ENCODE measurements at places on chromosomes 4 and X.

DNA sequence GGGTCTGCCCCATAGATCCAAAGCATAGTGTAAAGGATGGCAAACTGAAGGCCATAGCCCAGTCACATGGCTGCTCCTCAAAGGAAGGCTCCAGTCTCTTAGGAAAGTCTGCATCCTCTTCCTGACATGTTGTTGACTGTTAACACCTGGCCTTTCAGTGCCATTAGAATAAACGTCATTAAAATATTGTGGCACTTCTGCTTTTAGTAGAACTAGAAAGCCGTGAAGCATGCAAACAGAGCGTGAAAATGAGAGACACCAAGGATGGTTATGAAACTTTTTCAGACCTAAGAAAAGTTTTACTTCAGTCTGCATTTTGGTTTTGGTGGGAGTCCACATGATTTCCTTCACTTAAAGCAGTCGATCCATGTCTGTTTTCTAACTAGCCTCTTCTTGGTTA is 41.1 kb upstream of the AFF2 start:
- DNase-seq: no peak

DNA sequence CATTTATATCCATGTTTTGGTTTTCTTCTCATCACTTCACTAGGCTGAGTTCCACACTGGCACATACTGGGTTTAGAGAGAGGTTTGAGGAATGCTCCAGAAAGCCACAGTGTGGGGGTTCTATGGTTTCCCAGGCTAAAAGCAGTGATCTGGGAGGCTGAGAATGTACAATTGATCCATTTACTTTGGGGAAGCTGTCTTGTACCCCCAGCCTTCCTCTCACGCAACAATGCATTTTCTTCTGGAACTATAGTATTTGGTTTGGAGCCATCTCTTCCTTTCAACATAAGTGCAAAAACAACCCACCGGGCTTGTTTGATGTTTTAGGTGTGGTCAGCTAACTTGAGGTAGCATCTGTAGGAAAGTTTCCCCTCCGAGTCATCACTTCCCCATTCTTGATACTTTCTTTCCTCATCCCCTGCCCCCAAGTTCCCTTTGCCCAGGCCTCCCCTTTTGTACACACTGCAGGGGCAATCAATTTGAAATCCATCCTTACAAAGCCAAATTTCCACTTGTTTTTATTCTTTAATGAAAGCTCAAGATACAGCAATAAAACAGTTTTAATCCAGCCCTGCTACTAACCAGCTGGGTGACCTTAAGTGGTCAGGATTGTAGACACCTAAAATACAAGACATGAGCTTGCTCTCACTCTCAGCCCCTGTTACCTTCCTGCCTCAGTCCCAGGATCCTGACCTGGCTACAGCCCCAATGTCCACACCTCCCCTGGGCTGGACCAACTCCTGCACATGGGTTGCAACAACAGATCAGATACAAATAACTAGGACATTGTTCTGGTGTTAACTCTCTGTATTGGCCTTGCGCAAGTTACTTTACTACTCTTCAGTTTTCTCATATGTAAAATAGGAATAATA is 109.2 kb downstream of the FHDC1 start:
- DNase-seq: no peak

GRCh38 chr4:165288639-165289422 is 38.6 kb upstream of the MSMO1 start:
- DNase-seq: peak; percentile 25

- DNase-seq: no peak
These were observed 311.4 kb downstream of the RAPGEF2 start for GRCh38 chr4:159414305-159414704.

DNA sequence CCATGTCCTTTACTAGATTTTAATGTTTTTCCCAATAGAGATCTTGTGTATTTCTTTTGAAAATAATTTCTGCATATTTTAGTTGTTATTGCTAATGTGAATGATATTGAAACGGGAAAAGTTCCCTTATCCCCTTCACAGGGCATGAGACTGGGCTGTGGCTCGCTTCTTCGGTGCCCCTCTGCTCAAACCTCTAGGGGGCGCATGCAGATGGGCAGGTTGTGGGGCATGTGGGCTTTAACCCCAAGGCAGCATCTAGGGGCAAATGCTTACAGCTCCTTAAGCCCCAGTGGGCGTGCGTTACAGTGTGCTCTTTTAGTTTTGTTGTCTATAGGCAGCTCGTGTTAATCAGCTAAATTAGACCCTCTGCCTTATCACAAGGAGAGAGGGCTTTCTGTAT is 194.7 kb downstream of the OPHN1 start:
- DNase-seq: no peak

- DNase-seq: no peak
These were observed 62.8 kb upstream of the DIAPH2 start for GRCh38 chrX:96621811-96622210.

GRCh38 chr4:38014421-38014852 is 54.2 kb downstream of the PTTG2 start:
- DNase-seq: no peak

Measured in AG08395 (cell line).